A172 (cell line): ENCODE measurements at places on chromosomes 1 and 21. TPM values are rescaled to one million over a fixed set of nuclear protein-coding genes. Genes with fewer than 3 reads are reported as not detected.

- DNase-seq: no peak
Measured at GRCh38 chr1:235052067-235053008, 76.3 kb downstream of the TOMM20 start.

DNA sequence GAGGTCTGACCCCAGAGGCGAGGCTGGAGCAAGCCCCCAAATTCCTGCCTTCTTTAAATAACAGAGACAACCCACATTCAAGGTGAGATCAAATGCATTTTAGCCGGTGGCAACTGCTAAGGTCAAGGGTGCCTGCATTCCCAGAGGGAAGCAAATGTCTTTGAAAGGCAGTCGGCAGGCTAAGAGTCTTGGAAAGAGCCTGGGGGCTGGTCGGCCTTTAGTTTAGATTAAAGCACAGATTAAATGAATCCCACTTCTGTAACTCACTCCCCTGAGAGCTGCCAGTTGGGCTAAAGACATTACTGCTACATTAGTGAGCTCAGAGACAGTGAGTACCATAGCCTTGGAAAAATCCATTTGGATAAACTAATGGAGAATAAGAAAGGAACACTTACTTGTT, 59.2 kb downstream of the HTR6 start:
- DNase-seq: no peak

- DNase-seq: no peak
Measured at GRCh38 chr1:14913482-14914177, 239.9 kb upstream of the TMEM51 start.

- DNase-seq: no peak
Measured at GRCh38 chr1:172815740-172816139, 156.8 kb downstream of the FASLG start.

DNA sequence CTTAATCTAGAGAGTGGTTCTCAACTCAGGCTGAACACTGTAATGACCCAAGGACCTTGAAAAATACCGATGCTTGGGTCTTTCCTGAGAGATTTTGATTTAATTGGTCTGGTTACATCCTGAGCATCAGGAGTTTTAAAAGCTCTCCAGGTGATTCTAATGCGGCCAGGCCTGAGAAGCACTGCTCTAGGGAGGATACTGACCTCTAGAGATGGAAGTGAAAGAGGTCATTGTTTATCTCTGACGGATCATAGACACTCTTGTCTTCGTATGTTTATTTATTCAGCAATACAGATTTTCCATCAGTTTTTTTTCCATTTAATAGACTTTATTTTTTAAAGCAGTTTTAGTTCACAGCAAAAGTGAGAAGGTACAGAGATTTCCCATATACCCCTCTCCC, 54.5 kb upstream of the IGSF5 start:
- DNase-seq: no peak

DNA sequence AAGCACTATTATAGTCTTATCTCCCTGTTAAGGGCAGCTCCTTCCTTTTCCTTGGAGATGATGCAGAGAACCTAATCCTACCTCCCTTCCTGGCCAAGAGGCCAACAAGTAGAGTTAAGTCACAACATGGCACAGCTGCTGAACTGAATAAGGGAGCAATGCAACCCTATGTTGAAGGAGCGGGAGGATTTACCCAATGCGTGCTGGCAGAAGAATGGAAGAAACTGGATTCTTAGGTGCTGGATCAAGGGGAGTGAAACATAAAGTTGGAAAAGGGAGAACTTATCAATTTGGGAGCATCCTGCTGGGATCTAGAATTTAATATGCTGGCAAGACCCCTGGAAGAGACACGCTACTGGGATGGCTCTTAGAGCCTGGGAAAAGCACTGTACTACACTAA, 12.0 kb upstream of the HUNK start:
- DNase-seq: no peak

DNA sequence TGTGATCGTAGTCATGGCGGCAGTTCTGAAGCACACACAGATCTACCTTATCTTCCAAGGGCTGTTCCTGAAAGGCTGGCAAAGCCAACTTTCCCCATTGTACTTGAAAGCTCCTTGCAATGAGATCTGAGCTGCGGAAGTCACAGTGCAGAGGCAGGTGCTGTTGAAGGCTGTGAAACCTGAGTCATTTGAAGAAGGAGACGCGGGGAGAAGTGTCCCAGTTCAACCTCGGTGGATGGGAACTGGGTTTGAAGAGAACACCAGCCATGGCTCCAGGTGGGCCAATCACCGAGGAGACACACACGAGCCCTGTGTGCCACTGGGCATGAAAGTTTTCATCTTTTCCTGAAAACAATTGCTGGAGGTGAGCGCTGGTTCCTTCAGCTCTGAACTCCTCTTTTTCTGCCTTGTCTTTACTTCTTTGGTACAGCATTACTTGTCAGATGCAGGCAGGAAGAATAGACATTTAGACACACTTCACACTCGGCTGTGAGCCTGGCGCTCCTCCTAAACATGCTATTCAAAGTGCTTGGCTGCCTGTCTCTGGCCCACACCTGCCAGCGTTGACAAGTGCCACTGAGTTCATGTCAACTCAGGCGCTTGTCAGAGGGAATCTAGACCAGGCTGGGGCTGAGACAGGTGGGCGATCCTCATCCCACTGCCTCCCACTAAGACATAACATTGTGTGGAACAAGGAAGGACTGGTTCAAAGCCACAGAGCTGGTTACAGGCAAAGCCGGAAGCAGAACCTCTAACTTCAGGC, 25.7 kb upstream of the PDE9A start:
- no peak for DNase-seq

The SFN gene
- total RNA-seq: 20.6 and 30.1 TPM in 2 replicates

The TINAGL1 gene
- 178 and 257 TPM in 2 replicates for total RNA-seq

GRCh38 chr1:14896381-14897079, 257.0 kb upstream of the TMEM51 start:
- peak; percentile 21 for DNase-seq

The EXTL1 gene
- 0.17 TPM in 1 of 2 replicates, not detected in the other for total RNA-seq

- peak; percentile 8 for DNase-seq
Measured at GRCh38 chr1:188270497-188270896, 1441.7 kb downstream of the PLA2G4A start.

GRCh38 chr1:22196641-22197040, 53.7 kb upstream of the WNT4 start:
- DNase-seq: no peak

The MACO1 gene
- total RNA-seq: 12.4 and 12.6 TPM in 2 replicates

DNA sequence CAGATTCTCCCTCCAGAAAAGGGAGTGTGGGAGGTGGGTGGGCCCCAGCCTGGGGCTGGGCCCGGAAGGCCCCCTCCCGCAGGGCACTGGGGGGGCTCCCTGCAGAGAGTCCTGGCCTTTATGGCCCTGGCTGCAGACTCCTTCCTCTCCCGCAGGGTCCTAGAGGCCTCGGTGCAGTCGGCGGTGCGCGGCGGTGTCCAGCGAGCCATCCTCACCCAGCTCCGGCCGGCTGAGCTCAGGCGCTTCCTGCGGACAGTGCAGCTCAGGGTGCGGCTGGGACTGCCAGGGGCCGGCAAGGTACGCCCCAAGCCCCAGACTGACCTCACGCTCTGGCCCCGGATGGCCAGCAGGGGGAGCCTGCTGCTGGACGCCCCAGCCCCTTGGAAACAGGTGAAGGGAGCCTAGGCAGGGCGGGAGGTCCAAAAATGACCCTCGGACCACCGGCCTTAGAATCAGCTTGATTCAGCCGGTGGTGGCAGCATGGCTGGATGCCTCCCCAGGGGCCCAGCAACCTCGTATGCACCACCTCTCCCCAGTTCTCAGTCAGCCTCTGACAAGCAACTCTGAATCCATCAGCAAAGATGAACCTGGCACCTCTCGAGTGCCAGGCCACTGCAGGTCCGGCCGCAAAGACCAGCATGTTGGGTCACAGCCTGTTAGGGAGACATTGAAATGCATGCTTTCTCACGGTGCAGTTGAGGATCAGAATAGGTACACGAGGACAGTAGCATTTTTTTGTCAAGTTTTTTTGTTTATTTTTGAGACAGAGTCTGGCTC, 20.6 kb downstream of the MTHFR start:
- DNase-seq: peak; percentile 10

GRCh38 chr1:54052431-54052933, 522 bp downstream of the TMEM59 start:
- peak; percentile 41 for DNase-seq

DNA sequence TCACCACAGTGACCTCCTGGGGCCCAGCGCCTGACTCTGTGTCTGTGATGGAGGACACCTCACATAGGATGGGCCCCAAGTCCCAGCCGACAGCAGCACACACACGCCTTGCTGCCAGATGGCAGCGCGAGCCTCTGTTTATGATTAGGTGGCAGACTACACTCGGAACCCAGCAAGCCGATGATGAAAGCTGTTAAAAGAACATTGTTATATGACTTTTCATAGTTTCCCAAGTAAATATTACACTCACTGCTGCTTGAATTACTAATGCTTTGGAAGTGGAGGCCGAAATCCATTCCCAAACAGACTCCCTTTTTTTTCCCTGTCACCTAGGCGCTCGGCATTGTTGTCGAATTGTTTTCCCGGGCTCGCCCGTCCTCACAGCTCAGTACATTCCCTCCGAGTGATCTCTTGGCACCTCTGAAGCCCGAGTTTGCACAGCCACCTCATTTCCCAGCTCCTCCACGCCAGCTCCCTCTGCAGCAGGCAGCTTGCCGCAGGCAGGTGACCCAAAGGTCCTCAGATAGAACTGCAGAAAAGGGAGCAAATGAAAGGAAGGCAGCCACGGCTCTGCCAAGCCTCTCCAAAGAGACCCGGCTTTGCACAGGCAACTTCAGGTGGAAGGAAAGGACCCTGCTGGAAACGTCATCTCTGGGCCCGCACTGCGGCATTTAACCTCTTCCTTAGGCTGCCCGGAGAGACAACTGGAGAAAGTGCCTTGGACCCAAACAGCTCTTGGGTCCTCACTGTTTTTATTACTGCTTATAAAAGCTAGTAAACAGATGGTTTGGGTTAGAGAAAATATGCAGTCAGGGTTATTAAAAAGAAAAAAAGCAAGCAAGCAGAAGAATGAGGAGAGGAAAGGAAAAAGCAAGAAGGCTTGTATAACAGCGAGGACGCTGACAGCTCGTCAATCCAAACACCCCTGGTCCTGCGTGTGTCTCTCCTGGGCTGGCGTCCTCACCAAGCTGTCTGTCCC, 72.2 kb upstream of the SLC25A33 start:
- no peak for DNase-seq

DNA sequence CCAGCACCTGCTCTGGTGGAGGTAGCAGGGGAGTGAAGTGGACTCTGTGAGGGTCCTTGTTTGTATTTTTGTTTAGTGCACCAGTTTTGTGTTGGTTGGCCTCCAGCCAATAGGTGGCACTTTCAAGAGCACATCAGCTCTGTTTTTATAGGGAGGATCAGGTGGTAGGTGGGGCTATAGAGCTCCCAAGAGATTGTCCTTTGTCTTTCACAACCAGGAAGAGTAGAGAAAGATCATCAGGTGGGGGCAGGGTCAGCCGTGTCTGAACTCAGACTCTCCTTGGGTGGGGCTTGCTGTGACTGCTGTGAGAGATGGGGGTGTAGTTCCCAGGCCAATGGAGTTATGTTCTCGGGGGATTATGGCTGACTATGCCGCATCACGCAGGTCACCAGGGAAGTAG, 159.8 kb downstream of the ZNF326 start:
- DNase-seq: no peak

DNA sequence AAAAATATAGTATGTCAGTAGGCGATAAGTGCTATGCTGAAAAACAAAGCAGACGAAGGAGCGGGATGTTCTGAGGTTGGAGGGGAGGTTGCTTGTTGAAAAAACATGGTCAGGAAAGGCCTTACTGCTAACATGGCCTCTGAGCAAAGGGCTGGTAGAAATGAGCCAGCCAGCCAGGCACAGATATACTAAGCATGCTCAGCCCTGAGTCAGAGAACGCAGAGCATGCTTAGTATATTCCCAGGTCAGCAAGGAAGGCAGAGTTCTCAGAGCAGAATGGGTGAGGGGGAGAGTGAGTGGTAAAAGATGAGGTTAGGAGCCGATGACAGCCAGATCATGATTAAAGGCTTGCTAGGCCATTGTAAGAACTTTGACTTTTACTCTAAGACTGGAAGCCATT, 36.7 kb downstream of the ZBTB40 start:
- no peak for DNase-seq

- no peak for DNase-seq
Measured at GRCh38 chr1:218570456-218570855, 225.3 kb downstream of the TGFB2 start.

- peak; percentile 58 for DNase-seq
Measured at GRCh38 chr1:236759252-236759859, 35.7 kb upstream of the MTR start.

DNA sequence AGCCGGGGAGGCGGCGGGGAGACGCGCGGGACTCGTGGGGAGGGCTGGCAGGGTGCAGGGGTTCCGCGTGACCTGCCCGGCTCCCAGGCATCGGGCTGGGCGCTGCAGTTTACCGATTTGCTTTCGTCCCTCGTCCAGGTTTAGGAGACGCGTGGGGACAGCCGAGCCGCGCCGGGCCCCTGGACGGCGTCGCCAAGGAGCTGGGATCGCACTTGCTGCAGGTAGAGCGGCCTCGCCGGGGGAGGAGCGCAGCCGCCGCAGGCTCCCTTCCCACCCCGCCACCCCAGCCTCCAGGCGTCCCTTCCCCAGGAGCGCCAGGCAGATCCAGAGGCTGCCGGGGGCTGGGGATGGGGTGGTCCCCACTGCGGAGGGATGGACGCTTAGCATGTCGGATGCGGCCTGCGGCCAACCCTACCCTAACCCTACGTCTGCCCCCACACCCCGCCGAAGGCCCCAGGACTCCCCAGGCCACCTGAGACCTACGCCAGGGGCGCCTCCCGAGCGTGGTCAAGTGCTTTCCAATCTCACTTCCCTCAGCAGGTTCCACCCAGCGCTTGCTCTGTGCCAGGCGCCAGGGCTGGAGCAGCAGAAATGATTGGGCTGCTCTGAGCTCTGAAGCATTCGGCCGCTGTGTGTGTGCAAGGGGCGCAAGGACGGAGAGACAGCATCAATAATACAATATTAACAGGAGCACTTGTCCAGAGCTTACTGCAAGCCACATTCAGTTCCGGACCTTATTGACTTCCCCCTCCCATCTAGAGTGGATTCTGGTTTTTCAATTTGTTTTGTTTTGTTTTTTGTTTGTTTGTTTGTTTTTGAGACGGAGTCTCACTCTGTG, 10.3 kb downstream of the SIM2 start:
- no peak for DNase-seq

The CDC14A gene
- 8.0 and 8.3 TPM in 2 replicates for total RNA-seq

- DNase-seq: no peak
Measured at GRCh38 chr1:39282537-39283216, 78.2 kb downstream of the MACF1 start.

DNA sequence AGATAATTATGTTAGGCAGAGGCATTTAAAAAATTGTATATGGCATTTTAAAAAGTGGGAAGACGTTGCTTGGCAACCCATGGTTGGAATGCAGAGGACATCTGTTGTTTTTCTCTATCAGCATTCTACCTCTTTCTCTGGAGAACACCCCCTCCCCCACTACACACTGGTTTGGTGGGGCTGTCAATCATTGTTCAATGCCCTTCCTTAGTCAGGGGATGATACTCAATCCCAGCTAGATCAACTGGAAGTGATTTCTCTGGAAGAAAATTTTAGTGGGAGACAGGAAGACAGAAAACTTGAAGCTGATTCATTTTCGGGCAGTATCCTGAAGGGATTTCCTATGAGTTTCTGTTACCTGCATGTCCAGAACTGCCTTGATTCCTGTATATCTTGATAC, 35.7 kb upstream of the CAP1 start:
- DNase-seq: no peak

The HAO2 gene
- total RNA-seq: not detected in 2 replicates
